ENCODE measurements at places on chromosomes 12 and 14.

DNA sequence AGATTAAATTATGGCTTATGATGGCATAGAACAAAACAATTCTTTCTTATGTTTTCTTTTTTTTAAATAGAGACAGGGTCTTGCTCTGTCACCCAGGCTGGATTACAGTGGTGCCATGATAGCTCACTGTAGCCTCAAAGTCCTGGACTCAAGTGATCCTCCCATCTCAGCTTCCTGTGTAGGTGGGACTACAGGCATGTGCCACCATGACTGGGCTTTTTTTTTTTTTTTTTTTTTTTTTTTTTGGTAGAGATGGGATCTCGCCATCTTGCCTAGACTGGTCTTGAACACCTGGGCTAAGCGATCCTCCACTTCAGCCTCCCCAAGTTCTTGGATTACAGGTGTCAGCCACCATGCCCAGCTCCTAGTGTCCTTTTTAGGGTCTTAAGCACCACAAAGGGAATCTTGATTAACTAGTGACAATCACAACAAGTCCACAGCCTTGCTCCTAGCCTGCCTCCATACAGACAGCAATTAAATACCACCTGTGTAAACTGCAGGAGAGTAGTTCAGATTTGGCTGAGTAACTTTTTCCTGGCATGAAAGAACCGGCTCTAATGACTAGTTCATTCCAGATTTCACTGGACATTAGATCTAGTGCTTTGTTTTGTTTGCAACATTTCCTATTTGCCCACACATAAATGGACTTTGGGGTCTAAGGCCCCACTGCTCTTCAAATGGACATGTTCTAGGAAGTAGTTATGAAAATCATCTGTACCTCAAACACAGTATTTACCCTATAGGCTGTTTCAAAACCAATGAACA, 61.6 kb downstream of the SH2B3 start:
- DNase-seq, result no peak

DNA sequence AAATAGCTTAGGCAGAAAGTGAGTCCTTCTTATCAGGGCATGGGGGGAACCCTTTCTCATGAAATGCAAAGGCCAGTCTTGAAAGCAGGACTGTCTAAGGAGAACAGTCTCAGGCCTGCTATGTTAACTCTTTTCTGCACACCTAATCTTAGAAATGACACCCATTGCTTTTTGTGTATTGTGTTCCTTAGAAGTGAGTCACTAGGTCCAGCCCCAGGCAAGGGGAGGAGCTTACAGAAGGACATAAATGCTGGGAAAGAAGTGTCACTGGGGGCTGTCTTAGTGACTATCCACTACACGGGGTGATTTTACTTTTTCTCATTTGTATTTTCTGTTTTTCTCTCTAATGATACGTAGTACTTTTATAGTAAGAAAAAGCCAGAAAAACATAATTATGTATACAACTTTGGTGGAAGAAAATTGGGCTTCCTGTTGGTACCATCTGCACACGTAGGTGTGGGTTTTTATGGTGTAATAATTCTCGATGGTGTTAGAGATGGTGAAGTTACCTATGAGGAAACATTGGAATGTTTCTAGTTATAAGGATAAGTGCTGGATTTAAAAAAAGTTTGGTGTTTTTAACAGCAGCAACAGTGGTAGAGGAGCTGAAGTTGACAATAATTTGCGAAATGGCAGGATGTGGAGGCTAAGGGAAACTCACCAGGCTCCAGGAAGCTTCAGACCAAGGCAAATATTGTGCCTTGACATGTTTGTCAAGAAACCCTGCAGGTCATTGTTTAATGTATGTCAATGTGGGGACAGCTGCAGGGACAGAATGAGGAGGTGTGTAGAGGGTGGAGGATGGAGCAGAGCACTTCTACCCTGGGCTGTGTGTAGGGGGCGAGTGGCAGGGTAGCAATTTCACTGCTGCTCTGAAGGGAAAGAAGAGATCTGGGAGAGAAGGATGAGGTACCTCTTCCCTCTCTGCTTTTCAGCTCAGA, 214.9 kb downstream of the KTN1 start:
- DNase-seq, result no peak

DNA sequence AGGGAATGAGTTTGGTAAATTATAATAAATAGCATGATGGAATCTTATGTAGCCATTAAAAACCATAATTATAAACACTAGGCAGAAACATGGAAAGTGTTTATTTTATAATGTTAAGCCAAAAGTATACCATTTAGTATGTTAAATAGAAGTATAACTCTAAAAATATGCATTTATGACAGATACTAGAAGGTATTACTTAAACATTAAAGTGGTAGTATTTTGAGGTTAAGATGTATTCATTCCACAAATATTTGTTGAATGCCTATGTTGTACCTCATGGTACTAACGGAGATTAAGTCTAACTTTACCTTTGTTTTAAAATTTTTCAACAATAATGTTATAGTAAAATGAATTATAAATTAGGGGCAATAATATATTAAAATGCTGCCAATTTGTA, 24.1 kb downstream of the TTC8 start:
- no peak for DNase-seq

DNA sequence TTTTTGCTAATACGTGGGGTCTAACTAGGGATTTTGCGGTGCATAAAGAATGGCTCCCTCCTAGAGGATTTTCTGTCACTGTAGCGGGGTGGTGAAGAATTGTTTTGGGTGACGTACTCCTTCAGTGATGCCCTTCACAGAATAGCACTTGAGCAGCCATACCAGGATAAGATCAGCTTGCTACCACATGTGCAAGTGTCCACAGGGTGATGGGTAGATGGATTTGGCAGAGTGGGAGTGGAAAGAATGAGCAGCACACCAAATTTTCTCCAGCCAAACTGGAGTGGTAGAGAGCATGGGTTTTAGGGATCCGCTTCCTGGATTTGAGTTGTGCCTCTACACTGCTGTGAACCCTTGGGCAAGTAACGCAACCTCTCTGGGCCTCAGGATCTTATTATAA, 2.3 kb downstream of the TCP11L2 start:
- DNase-seq, result no peak

DNA sequence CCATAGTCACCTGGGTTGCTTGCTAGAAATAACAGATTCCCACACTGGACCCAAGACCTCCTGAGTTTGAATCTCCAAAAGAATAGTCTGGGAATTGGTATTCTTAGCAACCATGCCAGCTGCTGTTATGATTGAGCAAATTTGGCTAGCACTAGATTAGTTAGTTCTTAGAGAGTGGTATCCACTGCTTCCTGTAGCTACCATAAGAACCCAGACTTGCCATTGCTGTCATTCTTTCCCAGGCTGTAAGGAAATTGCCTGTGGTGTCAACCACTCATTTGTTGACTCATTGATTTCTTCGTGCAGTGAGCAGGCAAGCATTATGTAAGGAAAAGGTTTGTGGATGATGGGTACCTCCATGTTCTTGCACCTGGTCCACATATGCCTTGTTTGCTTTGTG, 201.8 kb upstream of the RGS6 start:
- no peak for DNase-seq

DNA sequence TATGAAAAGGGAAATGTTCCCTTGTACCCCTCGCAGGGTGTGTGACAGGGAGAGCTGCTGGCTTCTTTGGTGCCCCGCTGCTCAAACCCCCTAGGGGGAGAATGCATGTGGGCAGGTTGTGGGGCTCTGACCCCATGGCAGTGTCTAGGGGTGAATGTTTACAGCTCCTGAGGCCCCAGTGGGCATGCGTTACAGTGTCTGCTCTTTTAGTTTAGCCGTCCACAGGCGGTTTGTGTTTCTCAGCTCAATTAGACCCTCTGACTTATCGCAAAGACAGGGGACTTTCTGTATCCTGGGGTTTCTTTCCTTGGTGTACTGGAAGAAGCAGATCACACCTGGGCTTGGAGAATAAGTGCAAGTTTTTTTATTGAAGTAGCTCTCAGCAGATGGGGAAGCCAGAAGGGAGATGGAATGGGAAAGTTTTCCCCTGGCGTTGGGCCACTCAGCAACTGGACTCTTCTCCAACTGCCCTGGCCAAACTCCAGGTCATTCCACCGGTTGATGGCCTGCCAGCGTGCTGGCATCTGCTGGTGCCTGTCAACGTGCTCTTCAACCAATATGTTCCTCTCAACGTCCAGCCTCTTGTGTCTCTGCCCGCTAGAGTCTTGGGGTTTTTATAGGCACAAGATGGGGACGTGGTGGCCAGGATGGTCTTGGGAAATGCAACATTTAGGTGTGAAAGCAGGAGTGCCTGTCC, 720.9 kb downstream of the FSCB start:
- no peak for DNase-seq

- DNase-seq, result no peak
These were observed 85.7 kb downstream of the MIA2 start for GRCh38 chr14:39319381-39319780.

- no peak for DNase-seq
These were observed 471.8 kb upstream of the FLRT2 start for GRCh38 chr14:85058150-85058549.

GRCh38 chr14:101824339-101824727, 62.8 kb downstream of the PPP2R5C start:
- no peak for DNase-seq

DNA sequence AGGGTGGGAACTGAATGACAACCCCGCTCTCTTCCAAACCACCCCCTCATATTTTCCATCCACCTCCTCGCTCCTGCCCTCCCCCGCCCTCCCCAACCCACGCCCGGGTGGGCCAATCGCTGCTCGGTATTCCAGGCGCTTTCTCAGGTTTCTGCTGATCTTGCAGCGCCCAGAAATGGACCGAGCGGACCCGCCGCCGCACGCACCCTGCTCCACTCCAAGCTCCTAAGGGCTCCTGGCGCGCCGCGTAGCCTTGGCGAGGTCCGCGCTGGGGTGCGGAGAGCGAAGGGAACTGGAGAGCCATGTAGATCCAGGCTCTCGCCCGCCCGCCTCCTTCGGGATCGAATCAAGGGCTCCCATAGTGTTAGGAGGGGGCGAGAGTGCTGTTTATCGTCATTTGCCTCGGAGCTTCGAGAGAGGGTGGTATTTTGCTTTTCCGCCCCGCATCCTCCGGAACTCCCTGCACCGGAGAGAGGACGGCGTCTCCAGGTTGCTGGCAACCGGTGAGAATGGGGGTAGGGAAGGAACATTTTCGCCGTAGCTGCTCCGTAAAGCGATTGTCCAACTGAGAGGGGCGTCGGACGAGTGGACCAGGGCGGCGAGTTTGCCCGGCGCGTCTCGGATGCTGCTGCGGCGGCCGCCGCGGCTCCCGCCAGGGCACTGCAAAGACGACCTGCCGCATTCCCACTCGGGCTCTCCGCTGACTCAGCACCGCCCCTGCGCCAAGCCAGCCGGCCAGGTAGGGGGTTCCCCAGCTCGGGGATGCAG, at the start of gene KCNA1:
TSS of gene KCNA1 (plus strand) at position 172 of the 768 bp plus-strand sequence. CDS start 1,474 bp downstream, outside the sequence.
- no peak for DNase-seq

- no peak for DNase-seq
These were observed 18.5 kb upstream of the P2RX7 start for GRCh38 chr12:121114019-121114639.

DNA sequence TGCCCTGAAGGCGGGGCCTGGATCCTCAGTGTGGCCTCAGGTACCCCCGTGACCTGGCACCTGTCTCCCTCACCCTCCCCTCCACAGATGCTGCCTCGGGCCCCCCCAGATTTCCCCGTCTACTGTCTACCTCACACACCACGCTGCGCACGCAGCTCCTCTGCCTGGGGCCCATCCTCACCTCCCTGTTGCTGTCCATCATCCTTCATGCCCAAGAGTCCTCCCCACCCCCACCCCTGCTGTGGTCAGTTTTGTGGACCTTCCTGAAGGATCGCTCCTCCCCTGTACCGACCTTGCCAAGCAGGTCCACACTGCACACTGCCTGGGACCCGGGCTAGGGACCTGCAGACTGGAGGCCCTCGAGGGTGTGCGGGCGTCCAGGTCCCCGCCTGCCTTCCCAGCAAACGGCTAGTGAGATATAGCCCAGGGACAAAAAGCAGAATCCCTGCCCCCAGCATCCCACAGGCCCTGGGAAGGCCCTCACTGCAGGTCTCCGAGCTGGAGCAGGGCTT, 197.4 kb upstream of the DIO3 start:
- peak; percentile 21 for DNase-seq

DNA sequence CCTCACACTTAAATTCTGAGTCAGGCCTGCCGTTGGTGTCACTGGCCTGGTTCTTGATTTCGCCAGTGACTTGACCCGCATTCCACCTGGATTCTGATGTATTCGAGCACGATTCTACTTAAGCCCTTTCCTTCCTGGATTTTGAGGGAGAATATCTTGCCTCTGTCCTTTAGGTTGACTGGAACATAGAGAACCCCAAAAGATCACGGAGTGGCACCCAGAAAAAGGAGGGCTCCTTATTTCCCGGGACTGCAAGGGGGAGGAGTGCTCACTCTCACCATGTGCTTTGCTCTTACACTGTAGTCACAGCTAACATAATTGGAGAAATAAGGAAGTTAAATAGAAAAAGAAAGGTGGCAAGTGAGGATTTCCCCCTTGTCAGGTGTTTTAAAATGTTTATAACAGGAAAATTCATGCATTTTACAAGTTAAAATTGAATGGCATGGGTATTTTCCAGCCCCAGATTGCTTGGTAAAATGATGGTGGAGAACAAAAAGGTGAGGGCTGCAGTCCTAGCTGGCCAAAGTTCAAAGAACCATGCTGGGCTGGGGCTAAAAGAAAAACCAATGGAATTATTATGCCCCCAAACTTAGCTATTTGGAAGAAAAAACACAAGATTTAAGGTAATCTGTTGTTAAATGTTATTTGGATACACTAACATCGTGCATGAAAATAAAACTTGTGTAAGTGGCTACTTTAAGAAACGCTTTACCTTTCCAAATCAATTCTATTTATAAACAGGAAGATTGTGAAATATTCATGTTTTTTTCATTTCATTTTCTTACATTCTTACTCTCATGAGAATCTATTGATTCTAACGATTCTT, 8.9 kb downstream of the FOXA1 start:
- DNase-seq, result no peak
